ENCODE measurements at places on chromosomes 11 and 22.

- DNase-seq = no peak
Observed at GRCh38 chr11:650482-650881, 13.4 kb downstream of the DRD4 start.

DNA sequence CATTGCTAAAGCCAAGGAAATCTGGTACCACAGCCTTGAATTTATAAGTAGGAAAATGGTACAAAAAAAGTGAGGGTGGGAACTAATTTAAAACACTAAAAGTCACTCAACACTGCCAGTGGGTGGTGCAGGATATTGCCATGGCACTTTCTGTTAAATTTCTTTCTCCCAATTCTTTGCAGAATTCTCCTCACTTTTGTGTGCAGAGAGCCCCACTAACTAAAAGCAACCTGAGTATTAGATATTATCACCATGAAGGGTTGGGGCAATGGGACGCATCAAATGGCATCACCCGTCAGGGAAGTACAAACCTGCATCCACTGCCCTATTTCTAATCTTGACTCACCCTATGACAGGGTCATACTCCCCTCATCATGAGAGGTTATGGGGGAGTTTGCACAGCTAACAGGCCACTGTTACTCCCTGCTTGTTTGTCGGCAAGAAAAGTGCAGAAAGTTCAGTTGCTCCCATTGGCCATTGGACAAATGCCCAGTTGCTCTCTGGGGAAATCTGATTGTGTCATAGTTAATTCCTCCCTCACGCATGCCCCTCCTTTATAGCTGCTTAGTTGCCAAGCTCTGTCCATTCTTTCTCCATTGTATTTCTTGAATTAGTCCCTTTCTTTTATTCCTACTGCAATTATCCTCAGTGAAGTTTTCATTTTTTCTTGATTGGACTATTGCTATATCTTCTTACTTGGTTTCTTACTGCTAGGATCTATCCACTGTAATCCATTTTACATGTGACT is 93.8 kb upstream of the BLID start:
- DNase-seq = no peak

DNA sequence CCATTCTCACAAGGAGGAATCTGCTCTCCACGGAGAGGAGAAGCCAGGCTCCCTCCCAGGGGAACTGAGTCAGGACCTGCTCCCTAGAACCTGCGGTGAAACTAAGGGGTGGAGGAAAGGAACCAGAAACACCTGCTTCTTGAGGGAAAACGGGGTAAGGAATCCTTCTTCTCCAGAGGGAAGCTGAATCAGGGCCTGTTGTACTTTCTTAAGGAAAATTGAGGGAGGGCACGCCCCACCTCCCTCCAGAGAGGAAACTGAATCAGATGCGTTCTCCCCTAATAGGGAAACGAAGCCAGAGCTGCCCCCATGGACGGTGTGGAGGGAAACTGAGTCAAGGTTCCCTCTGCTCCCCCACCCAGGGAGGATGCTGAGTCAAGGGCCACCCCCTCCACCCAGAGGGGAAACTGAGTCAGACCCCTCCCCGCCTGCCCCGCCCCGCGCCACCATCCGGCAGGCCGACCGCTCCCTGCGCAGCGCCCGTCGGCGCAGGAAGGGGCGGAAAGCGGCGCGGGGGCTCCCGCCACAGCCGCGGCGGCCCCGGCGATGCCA is 393 bp downstream of the RELA start:
- DNase-seq = no peak

- DNase-seq = peak; percentile 5
Observed at GRCh38 chr11:78714539-78714938, 139.9 kb upstream of the NARS2 start.

DNA sequence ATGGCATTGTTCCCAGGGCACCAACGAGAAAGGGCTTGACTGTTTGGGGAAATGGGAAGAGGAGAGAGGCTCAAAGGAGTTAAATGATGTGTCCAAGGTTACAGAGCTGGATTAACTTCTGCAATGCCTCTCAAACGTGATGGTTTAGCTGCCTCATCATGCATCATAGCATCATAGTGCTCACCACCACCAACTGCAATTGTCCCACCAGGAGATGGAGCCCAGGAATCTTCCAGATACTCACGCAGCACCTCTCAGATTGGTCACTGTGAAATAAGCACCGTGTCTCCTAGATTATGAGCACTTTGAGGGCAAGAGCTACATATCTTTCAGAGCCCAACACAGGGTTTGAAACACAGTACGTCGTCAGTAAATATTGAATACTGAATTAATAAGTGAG is 69.2 kb downstream of the PRSS23 start:
- no peak for DNase-seq

DNA sequence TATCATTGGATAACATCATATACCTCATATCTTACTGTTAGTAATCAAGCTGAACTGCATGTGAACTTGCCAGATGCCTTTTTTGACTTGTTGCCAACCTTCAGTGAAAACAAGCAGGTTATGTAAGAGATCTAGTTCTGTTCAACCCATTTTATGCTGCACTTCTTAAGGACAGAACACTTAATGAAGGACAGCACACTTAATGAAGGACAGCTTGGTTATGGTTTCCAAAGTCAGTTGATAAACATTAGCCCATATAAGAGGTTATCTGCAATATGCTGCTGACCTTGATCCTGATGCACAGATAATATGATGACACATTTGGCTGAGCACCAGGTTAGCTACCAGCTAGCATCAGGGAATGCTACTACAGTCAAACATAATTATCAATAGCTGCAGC is 358.7 kb upstream of the PDGFD start:
- no peak for DNase-seq

DNA sequence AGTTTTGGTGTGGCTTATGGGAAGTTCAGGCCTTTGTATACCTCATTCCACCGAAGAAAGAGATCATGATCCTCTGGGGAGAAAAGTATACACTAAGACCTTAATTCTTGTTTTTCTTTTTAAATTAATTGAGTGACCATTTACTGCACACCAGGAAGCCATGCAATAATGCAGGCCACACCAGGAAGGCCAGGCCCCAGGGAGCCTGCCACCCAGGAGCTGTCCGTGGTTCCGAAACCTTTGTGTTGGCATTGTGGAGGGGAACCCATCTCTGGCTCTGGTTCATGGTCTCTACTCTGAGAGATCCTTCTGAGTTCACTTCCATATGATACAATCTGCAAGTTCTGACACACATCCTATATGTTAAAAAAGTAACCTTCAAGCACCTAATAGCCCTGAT is 291.8 kb downstream of the MIAT start:
- peak; percentile 8 for DNase-seq

DNA sequence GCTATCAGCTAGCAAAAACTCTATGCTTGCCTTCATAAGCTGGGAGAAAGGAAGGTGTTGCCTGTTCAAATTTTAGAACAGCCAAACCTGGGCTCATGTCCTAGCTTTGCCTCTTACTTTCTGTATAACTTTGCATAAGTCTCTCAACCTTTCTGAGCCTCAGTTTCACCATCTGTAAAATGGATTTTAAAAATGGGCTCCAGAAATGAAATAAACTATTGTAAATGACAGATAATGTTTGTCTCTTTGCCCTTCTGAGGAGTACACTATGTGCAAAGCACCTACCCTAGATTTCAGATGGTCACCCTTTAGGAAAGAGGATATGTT is 68.7 kb downstream of the FAM168A start:
- no peak for DNase-seq

- no peak for DNase-seq
Observed at GRCh38 chr11:68441466-68442230, 18.9 kb upstream of the PPP6R3 start.

- no peak for DNase-seq
Observed at GRCh38 chr11:64870176-64870892, 8.1 kb downstream of the EHD1 start.

DNA sequence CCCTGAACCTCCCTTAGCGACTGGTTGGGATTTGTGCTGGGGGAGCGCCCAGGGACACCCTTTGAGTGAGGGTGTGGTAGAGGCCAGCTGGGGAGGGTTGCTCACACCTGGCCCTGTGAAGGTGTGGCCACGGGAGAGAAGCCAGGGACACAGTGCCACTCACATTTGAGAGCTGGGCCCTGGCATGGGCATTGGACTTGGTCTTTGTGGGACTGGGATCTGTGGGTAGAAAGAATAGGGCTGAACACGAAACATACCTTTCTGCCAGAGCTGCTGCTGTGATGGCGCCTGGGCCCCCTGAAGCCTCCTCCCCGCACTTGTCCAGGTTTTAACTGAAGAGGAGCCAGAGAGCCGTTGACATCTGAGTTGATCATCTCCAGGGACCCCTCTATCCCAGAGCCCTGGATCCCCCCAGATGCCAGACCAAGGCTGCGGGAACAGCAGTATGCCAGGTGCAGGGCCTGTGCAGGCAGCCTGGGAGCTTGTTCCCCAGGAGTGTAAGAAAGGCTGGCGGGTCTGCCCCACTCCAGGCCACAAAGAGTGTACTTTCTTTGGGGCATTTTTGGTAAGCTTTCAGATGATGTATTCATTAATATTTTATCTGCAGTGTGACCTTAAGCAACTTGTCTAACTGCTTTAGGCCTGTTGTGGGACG is 284.1 kb downstream of the TBC1D22A start:
- DNase-seq = no peak

DNA sequence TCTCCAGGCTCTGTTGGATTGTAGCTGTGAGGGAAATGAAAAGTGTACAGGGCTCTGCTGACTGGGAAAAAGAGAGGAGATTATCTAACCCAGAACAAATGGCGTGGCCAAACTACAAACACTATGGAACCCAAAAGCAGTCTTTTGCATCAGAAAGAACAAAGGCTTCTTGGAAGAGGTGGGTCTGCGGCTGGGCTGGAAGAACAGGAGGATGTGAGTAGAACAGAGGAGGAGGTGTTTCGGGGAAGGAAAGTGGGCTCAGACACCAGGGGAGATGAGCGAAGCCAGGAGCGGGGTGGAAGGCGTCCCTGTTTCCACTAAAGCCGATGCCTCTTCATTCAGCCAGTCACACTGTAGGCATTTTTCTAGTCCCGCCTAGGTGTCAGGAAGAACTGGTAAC is 12.0 kb downstream of the OVOL1 start:
- no peak for DNase-seq

All from RWPE1 (cell line).